ENCODE measurements at places on chromosomes 3 and 15. TPM values are rescaled to one million over a fixed set of nuclear protein-coding genes. Genes with fewer than 3 reads are reported as not detected.

Gene BOC
- total RNA-seq = 93.1 TPM

Gene HTR3D
- total RNA-seq = not detected

- no peak overlapping the region for H3K4me3 ChIP-seq
- no peak overlapping the region for H3K27ac ChIP-seq
- no peaks in the 10 kb centered on the region for H3K36me3 ChIP-seq
- H3K27me3 ChIP-seq = no peaks in the 10 kb centered on the region
- DNase-seq = no peak
These were observed 70.2 kb downstream of the LRRC28 start for GRCh38 chr15:99321468-99321867.

GRCh38 chr3:37824954-37825328 is 36.7 kb upstream of the CTDSPL start:
- H3K4me1 ChIP-seq = peaks cover 17% of the 10 kb centered on the region
- no peaks in the 10 kb centered on the region for H3K27me3 ChIP-seq
- DNase-seq = no peak

DNA sequence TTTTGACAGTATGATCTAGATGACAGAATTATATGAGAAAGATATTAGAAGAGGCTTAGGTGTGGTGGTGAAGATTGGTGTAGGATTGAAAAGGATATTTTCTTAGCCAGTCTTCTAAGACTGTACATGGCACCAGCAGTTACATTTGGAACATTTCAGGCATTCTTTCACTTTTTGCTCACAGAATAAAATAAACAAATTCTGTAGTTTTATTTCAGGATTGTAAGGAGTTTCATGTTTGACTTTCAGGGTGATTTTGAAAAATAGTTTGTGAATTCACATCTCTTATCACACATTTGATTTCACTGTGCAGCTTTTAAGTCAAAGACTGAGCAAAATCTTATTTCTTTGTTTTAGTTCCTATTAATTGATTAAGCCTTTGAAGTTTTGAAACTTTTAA is 27.1 kb downstream of the DNAJC13 start:
- no peak overlapping the region for H3K27ac ChIP-seq
- DNase-seq = no peak
- peaks cover 23% of the 10 kb centered on the region for H3K4me1 ChIP-seq
- no peaks in the 10 kb centered on the region for H3K27me3 ChIP-seq
